ENCODE measurements at places on chromosomes 5 and 9. TPM values are rescaled to one million over a fixed set of nuclear protein-coding genes. Genes with fewer than 3 reads are reported as not detected.

Gene TLX3
- not detected for total RNA-seq

Gene WWC1
- not detected for total RNA-seq

Gene FIBCD1
- total RNA-seq, result 0.29 TPM

Gene NSMF
- 58.1 TPM for total RNA-seq

Gene SLC25A2
- total RNA-seq, result 0.48 TPM

Gene ALDH1A1
- 196 TPM for total RNA-seq

Gene GCNT4
- not detected for total RNA-seq

Gene TRPM3
- 0.48 TPM for total RNA-seq
